D721Med (cell line): ENCODE measurements at places on chromosomes 5 and 9.

DNA sequence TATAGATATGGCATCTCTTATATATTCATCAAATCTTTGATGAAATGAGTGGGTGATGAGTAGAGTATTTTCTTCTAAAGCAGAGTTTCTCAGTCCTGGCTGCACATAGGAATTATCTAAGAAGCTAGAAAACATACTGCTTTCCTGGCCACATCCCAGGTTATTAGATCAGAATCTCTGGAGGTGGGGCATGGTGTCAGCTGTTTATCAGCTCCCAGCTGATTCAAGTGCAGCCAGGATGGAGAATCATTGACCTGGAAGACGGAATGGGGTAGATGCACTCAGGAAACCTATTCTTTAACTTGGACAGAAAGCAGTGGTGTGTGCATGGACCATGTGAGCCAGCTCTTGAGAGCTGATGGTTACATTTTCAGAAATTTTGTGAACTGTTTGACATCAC, 108.1 kb upstream of the IL6ST start:
- DNase-seq: no peak

GRCh38 chr9:95991326-95991725, 115.8 kb downstream of the ERCC6L2 start:
- DNase-seq: no peak

DNA sequence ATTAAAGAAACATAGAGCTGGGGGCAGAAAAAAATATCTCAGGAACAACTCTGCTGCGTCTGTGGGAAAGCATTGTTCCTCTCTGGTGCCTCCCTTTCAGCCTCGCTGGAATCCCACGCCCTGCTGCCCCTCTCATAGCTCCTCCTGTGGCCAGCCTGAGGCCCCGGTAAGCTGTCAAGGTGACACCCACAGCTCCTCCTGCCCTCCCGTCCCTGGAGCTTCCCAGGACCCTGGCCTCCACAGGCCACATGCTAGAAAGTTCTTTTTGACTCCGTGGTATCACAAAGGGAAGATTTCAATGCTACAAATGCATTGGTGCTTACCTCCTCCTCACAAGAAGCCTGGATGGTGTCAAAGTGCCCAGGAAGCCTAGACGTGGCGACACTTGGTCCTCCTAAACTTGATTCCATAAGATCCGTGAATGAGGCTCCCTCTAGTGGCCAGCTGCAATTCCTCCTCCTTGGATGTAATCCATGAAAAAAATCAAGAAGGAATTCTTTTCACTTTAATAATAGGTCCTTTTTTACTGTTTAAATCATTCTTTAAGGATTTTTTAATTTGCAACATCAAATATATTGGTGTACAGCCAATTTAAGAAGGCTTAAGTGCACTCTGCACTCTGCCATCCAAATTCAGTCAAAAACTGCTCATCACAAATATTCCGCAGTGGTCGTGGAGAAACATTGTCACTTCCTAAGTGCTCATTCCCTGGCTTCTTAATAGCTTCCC, 104.9 kb downstream of the CFAP90 start:
- peak; percentile 53 for DNase-seq

GRCh38 chr9:119701651-119702050, 332.4 kb upstream of the BRINP1 start:
- DNase-seq: no peak

- DNase-seq: no peak
Observed at GRCh38 chr5:1743769-1744085, 55.9 kb downstream of the MRPL36 start.
